Stimulated activated CD4-positive, alpha-beta T cell treated with anti-CD3 and anti-CD28 coated beads, Interleukin-1b, Interleukin-23, amount 100 ng/mL, for 1 hour (primary cell): ENCODE measurements at places on chromosomes 2 and 18.

- no peak for DNase-seq
These were observed 66.5 kb downstream of the TCF7L1 start for GRCh38 chr2:85199698-85200097.

DNA sequence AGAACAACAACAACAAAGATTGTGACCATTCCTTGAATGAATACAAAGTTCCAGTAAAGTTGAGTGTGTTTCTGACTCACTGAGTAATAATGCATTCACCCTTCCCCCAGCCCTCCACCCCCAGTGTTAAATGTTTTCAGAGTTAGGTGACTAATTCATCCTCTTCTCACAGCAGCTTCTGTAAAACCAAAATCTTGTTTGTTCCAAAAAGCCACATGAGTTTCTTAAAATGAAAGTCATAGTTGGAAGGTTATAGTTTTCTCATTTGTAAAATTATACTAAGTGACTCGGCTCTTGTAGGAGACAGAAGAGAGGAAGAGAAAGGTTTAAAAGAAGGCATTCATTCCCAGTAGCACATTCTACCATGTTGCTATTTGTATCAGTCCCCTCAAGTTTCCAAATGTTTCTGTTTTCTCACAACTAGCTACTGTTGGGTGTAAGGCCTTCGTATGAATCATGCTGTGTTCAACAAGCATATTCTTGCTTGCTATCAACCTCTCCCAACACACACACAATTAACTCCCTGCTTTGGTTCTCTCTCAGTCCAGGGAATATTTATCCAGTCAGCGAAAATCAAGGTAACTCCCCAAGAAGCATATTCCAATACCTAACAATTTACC lies 75.3 kb downstream of the MBD2 start:
- peak; percentile 47 for DNase-seq

DNA sequence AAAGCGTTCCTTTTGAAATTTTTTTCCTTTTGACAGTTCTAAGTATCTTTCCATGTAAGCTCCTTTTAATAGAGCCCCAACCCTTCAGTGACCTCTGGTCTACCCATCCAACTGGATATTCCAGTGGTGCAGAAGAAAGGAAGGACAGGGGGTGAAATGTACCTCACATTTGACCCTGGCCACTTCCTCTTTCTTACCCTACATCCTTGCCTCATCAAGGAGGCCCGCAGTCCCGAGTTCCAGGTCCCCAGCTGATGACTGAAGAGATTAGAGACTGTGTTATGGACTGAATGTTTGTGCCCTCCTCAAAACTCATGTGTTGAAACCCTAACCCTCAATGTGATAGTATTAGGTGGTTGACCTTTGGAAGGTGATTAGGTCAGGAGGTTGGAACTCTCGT lies 158.1 kb downstream of the RBM43 start:
- DNase-seq: no peak

GRCh38 chr2:219109471-219109870 lies 48.8 kb upstream of the IHH start:
- DNase-seq: peak; percentile 14

DNA sequence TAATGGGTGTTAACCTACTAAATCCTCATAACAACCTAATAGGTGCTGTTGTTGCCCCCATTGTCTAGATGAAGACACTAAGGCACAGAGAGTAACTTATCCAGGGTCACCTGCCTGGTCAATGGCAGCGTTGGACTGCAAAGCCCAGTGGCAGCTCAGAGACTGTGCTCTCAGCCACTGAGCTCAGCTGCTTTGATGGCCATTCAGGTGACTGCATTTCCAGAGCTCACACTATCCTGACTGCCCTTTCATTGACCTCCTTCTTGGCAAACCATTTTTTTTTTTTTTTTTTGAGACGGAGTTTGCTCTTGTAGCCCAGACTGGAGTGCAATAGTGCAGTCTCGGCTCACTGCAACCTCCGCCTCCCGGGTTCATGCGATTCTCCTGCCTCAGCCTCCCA lies 115.2 kb downstream of the MAPK4 start:
- no peak for DNase-seq

- no peak for DNase-seq
These were observed 90.9 kb downstream of the RNF144A start for GRCh38 chr2:7007846-7008741.

- no peak for DNase-seq
These were observed 3.5 kb upstream of the APOB start for GRCh38 chr2:21047141-21048009.

- no peak for DNase-seq
These were observed 116.3 kb downstream of the ZNF532 start for GRCh38 chr18:58980991-58981390.

GRCh38 chr2:13714466-13714865 lies 918.1 kb upstream of the LRATD1 start:
- no peak for DNase-seq

DNA sequence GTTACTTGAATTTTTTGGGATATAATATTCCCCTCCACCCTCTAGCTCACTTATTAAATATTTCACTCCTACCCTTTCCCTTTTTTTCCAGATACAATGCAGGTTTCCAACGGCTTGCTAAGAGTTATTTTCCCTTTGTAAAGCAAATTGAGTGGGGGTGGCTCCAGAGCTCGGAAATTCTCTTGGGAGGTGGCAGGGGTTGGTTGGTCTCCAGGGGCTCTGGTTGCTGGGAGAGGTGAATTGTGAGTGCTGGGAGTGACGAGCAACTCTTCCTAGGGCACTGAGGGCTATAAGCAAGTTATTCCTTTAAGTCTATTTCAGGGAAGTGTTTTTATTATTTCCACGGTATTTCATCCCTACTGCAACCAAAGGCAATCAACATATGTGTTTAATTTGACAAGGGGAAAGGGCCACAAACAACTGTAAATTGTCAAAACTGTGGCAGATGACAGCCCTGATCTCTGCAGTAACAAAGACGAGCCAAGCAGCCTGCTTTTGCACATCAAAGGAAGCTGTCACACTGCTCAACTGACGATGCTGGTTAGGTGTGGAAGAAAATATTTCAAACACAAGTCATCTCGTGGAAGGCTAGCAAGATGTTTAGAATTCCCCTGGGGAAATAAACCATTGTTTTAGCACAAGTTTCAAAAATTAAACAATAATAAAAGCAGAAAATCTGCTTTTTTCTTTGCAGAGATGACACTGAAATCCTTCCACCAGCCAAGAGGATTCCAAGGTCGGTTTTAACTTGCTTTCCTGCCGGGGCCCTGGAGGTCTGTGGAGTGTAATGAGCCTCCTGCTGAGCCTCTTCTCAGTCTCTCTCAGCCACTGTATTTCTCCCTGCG lies 34.8 kb upstream of the ASXL2 start:
- DNase-seq: no peak

GRCh38 chr18:907115-907884 lies 2.6 kb downstream of the ADCYAP1 start:
- no peak for DNase-seq

GRCh38 chr2:85578243-85579180 lies 1.1 kb downstream of the VAMP8 start:
- DNase-seq: no peak

DNA sequence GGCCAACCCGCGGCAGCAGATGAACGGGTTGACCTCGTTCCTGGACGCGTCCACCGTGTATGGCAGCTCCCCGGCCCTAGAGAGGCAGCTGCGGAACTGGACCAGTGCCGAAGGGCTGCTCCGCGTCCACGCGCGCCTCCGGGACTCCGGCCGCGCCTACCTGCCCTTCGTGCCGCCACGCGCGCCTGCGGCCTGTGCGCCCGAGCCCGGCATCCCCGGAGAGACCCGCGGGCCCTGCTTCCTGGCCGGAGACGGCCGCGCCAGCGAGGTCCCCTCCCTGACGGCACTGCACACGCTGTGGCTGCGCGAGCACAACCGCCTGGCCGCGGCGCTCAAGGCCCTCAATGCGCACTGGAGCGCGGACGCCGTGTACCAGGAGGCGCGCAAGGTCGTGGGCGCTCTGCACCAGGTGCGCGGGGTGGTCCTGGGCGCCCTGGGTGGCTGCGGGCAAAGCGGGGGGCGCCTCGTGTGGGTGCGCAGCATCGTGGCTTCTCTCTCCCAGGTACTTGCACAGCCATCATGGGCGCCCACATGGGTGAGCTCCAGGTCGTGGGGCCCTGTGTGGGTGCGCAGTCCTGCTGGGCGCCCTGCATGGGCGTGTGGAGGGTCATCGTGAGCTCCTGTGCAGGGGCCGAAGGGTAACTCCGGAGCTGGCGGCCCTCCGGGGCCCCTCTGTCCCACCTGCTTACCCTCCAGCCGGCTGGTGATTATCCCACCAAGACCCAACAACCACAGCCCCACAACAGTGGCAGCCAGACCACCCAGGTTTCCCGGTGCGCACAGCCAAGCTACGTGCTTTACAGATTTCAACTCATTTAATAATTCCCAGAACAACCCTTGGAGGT lies 64.2 kb downstream of the TPO start:
- DNase-seq: no peak

GRCh38 chr2:85215448-85216401 lies 82.5 kb downstream of the TCF7L1 start:
- no peak for DNase-seq
